Caki2 (cell line): ENCODE measurements at places on chromosomes 7 and 10. TPM values are rescaled to one million over a fixed set of nuclear protein-coding genes. Genes with fewer than 3 reads are reported as not detected.

The SERPINE1 gene
- total RNA-seq, result 36.7 and 42.4 TPM in 2 replicates

DNA sequence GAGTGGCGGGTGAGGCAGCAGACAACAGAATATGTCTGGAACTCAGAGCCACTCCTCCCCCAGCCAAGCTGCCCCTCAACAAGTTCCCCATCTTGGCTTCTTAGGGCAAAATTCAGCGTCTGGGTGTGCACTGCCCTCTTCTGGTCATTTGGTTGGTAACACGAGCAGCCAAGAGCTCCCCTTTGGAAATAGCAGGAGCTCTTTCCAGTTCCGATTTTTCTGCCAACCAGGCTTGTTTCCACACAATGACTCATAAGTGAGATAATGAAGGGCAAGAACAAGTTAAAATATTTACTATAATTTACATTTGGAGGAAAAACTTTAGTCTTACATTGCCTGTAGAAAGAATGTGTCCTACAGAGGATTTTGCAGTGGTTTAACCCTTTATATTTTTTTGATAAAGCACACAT lies 70.5 kb downstream of the ADCYAP1R1 start:
- DNase-seq, result peak; percentile 59

GRCh38 chr7:112986256-112987031 lies 100.2 kb downstream of the GPR85 start:
- DNase-seq, result no peak

The CLEC5A gene
- not detected in 2 replicates for total RNA-seq

The LRRD1 gene
- not detected in 2 replicates for total RNA-seq

The ZFAND4 gene
- total RNA-seq, result 5.2 and 5.8 TPM in 2 replicates

The JMJD1C gene
- 20.2 and 31.0 TPM in 2 replicates for total RNA-seq

The CHN2 gene
- total RNA-seq, result not detected in 2 replicates

DNA sequence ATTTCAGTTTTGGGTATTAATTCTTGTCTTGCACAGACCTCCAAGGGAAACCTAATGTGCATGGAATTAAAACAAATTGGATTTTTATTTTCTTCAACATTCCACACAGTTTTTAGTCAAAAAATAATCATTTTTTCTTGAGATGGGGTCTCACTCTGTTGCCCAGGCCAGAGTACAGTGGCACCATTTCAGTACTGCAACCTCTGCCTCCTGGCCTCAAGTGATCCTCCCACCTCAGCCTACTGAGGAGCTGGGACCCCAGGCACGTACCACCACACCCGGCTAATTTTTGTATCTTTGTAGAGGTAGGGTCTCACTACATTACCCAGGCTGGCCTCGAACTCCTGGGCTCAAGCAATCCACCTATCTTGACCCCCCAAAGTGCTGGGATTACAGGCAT lies 4.9 kb downstream of the BAIAP2L1 start:
- no peak for DNase-seq

DNA sequence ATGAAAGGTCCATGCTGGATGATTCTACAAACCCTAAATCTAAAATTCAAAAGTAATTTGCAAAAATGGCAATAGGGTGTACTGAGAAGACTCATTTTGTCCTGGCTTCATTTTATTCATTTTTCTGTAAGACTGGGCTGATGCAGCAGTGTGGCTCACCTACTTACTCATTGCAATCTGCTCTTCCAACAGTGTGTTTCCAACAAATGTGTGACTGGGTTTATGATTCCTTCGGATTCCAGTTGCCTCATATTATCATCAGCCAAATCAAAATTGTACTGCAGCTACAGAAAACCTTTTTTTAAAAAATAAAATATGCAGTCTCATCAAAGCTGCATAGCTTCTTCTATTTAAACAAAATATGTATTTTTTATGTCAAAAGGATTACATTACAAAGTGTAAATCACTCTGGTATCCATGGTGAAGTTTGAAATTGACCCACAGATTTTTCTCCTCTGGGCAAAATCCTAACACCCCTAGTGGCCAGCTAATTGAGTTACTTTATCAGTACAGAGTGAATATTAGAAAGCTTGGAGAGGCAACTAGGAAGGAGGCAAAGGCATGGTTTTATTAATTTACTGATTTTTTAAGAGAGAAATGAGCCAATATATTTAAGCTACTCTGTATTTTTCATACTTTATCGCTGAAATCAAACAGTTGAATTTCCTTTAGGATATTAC lies 390.3 kb downstream of the MAGI2 start:
- no peak for DNase-seq

- peak; percentile 46 for DNase-seq
Measured at GRCh38 chr10:70756700-70757360, 28.3 kb downstream of the TBATA start.

The ATG9B gene
- total RNA-seq, result 0.68 TPM in 1 of 2 replicates, not detected in the other

- no peak for DNase-seq
Measured at GRCh38 chr10:71398976-71399375, 2.3 kb downstream of the CDH23 start.

GRCh38 chr7:35780070-35780469 lies 20.8 kb upstream of the SEPTIN7 start:
- DNase-seq, result no peak

The FEZF1 gene
- not detected in 2 replicates for total RNA-seq

DNA sequence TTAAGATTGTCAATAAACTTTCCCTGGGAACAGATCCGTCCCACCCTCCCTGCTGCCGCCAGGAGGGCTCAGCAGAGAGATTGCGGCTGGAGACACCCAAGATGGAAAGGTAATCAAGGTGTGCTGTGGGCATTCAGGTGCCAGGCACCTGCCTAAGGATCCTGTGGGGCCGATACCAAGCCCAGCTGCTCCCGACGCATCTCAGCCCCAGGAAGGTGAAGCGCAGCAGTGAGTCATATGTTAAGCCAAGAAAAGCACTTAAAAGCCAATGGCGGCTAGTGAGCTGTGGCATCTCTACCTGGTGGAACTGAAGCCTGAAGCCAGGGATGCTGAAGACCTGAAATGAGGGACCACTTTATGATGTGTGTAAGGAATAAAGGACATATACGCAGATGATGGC lies 6.1 kb downstream of the WDR86 start:
- no peak for DNase-seq

DNA sequence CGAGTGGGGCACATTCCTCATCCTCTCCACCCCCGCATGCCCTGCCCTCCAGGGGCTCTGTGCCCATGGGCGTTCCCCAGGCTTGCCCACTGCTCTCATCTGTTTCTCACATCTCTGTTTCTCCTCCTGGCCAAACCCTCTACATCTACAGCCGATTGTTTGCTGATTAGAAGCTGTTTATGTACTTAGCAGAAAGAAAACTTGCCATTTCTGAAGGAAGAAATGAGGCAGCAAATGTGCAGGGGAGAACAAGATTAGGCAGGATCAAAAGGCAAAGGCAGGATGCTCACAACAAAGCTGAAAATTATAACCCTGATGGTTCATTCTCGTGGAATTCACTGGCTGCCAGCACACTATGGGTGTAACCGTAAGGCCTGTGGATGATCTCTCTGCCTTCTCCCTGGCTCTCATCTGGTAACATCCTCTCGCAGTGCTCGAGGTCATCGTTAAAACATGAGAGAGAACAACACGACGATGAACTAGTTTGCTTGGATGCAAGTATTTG lies 111.6 kb upstream of the KLF14 start:
- DNase-seq, result no peak

- DNase-seq, result no peak
Measured at GRCh38 chr7:130887957-130888371, 154.0 kb upstream of the KLF14 start.

DNA sequence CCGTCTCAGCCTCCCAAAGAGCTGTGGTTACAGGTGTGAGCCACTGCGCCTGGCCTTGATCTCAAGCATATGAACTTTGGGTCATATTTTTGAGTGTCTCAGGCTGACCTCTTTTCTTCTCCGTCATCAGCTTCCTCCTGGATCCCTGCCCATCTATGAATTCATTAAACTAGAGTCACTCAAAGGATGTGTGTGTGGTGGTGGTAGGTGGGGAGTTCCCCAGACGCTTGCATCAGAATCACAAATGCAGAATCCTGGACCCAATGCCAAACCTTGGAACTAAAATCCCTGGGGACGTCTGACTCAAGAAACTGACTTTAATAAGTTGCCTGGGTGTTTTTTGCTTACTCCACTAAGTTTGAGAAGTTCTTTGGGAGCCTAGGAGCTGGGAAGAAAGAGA lies 6.7 kb upstream of the CREB5 start:
- peak; percentile 90 for DNase-seq
